ENCODE measurements at places on chromosomes 12 and 14.

DNA sequence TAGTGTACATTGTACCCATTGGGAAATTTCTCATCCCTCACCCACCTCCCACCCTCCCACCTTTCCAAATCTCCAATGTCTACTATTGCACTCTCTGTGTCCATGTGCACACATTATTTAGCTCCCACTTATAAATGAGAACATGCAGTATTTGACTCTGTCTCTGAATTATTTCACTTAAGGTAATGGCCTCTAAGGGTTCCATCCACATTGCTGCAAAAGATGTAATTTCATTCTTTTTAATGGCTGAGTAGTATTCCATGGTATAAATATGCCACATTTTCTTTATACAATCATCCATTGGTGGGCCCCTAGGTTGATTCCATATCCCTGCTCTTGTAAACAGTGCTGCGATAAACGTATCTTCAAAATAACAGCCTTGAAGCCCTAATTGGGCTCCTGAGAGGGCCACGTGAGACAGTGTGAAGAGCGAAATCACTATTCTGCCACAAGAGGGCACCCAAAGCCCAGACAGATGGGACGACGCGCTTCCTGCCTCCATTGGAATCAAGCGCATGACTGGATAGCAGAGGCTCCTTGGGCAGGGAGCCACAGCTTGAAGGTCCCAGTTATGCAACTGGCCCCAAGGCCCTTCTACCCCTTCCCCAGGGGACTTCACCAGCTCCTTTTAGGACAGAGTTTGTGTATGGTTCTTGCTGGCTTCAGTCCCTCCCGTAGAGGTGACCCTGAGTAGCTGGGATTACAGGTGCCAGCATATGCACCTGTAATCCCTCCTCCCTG is 21.3 kb upstream of the CD27 start:
- peak; percentile 54 for DNase-seq

DNA sequence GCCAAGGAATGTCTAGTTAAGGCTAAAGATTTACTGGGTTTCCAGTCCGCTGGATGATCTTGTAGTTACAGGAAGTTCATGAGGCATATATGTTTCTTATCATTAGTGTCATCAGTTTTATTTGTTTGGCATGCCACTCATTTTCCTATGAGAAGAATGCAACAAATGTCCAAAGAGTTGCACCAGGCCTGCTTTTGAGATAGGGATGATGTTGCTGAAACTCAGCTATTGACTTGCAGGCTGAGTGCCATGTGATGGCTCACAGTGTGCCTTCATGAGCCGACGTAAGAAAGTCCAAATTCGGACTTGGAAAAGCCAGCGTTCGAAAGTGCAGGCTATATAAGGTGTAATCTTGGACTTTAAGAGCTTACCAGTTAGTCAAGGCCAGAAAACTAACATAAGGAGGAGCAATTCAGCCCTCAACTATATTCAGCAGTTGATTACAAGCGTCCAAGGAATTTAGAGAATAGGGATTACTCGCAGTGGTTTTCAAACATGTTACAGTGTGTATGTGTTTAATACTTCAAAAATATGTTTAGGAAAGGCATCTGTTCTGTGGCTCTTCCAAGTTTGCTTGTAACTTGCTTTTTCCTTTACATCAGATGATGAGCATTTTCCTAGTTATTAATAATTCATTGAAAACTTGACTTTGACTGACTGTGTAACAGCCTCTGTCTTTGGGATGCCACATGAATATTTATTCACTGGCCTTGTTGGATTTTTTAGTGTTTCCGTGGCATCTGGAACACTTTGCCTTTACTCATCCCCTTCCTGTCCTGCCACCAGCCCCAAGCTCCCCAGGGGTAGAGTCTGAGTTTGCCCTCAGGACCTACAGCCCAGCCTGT is 101.3 kb downstream of the LGMN start:
- no peak for DNase-seq

DNA sequence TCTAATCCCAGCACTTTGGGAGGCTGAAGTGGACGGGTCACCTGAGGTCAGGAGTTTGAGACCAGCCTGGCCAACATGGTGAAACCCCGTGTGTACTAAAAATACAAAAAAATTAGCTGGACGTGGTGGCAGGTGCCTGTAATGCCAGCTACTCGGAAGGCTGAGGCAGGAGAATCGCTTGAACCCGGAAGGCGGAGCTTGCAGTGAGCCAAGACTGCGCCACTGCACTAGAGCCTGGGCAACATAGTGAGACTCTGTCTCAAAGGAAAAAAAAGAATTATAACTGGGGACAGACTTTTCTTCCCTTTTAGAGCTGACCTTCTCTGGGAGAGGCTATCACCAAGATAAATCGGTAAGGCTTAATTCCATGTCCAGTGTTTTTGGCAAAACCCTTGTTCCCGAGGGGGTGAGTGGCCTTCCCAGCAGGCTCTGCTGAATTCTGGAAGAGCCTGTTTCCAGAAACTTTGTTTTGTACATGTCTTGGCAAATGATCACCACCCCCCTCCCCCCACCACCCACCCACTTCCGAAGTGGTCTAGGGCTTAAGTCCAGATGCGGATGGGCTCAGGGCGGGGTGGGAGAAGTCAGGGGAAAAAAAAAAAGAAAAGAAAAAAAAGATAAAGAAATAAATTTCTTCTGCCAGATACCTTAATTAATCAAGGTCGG is 32.3 kb upstream of the DEGS2 start:
- DNase-seq, result no peak

DNA sequence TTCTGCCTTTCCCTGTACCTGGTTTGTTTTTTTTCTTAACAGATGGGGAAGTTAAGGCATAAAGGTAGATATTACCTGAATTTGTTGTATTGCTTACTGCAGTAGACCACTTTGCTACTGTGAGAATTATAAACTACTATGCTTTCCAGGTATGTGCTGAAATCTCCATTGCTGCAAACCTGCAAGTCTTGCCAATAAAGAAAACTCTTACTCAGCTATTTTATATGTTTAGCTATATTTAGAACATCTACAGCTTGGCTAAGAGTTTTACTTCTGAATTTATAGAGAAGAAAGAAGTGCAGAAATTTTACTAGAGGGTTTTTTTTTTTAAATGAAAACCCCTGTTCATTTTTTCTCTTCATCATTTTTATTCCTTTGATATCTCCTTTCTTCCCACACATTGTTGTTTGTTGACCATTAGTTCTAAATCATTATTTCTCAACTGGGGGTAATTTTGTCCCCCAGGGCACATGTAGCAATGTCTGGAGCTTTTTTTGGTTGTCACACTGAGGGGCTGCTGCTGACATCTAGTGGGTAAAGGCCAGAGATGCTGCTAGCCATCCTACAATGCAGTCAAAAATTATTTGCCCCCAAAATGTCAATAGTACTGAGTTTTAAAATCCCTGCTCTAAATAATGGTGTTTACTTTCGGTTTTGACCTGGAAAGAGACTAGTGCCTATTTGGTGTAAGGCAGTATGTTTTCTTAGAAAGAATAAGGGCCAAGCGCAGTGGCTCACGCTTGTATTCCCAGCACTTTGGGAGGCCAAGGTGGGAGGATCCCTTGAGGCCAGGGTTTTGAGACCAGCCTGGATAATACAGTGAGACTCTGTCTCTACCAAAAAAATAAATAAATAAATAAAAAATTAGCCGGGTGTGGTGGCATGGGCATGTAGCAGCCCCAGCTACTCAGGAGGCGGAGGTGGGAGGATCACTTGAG is 48.6 kb downstream of the PCNX1 start:
- no peak for DNase-seq

- DNase-seq, result no peak
Measured at GRCh38 chr12:123077298-123078119, 73.4 kb downstream of the PITPNM2 start.

GRCh38 chr12:76444408-76444984 is 96.3 kb upstream of the BBS10 start:
- DNase-seq, result no peak

DNA sequence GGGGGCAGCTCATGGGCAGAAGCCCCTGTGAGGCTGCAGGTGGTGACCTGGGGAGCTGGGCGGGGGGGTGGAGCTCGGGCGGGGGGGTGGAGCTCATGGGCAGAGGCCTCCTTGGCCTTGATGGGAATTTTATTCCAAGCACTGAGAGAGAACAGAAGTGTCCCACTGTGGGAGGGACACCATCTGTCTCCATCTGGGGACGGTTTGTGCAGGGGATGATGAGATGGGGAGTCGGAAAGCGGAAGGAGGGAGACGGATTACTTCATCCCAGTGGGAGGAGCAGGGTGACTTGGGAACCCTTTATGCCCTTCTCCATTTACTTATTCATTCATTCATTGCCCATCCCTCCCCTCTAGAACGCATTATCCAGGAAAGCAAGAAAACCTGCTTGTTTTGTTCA is 304.7 kb downstream of the ADGRD1 start:
- no peak for DNase-seq

DNA sequence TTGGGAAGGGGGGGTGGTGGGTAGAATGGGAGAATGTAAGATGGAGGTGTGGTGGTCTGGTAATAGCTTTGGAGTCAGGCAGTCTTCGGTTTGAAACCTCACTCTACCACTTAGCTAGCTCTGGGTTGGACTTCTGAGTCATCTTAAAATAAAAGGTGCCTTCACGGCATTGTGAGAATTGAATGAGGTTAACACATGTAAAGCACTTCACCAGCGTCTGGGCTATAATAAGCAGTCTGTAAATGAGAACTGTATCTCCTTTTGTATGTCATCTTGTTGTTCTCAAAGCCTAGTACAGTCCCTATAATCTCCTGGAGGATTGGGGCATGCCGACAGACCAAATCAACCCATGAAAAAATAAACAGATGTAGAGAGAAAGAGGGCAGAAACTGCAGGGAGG is 11.2 kb downstream of the C2CD5 start:
- no peak for DNase-seq

DNA sequence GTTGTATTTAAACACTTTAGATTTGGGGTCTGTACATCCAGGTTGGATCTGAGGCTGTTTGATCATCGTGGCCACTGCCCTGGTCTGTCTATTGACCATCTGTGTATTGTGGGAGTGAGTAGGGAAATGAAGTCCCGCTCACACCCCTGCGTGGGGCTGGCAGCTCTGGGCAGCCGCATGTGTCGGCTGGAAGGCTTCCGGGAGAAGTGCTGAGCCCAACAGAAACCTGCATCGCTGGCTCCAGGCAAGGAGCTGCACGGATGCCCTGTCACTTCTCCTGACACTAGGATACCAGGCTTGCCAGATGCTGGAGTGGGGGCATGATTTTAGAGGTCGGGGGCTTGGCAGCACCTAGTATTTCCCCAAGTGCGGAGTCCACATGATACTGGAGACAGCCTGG is 93.6 kb downstream of the PHETA1 start:
- DNase-seq, result no peak

DNA sequence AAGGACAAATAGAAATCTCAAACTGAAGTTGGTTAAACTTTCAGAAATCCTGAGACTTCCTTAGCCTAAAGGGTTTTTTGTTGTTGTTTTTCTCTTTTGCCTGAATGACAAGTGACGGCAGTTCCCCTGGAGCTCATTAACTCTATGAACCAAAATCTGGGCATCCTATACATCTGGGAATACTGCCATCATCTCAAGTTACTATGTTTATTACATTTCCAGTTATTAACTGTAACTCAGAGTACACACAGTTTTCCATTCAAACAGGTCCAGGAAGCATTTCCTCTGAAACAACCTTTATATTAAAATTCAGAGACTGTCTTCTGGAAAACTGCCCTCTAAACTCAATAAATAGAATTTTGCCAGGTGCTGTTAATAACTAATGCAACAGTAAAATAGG is 55.6 kb upstream of the CDKL1 start:
- no peak for DNase-seq

DNA sequence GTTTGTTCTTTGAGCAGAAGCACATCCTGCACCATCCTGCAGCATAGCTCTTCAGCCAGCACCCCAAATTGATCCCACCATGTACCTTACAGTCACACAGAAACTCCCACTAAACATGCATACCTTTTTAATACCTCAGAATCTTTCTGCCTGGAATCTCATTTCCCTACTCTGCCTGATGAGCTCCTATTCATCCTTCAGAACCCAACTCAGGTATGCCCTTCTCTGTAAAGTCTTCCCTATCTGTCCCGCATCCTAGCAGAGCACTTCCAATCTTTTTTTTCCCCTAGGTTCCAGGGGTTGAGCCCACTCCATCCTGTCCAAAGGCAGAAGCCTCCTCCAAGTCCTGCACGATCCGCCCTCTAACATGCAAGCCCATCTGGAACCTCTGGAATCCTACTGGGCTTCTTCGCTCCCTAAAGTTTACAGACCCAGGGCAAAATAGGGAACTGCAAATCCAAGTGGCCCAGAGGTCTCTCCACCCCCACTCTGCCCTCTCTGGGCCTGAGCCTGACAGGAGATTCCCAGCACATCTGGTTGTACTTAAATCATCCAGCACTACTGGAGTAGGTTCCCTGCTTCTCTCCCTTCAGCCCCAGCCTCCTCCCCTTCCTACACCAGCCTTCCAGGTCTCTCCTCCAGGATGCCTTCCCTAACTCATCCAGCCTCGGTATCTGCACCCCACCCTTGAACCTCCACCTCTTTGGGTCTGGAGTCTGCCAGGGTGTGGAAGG is 4.1 kb upstream of the FIGNL2 start:
- no peak for DNase-seq

DNA sequence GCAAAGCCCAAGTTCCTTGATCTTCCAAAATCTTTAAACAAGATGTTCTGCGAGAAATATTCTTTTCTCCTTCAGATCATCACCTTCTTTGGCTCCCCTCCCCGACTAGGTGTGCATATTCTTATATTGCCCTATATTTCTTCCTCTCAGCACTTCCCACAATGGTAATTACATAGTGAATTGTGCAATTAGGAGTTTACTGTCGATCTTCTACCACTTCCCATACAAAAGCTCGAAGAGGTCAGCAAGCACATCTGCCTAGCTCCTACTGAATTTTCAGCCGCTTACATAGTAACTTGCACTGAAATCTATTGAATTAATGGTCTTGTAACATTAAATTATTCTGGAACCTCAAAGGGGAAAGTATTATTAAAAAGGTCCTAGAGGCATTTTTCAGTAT is 16.7 kb downstream of the OSBPL8 start:
- no peak for DNase-seq

DNA sequence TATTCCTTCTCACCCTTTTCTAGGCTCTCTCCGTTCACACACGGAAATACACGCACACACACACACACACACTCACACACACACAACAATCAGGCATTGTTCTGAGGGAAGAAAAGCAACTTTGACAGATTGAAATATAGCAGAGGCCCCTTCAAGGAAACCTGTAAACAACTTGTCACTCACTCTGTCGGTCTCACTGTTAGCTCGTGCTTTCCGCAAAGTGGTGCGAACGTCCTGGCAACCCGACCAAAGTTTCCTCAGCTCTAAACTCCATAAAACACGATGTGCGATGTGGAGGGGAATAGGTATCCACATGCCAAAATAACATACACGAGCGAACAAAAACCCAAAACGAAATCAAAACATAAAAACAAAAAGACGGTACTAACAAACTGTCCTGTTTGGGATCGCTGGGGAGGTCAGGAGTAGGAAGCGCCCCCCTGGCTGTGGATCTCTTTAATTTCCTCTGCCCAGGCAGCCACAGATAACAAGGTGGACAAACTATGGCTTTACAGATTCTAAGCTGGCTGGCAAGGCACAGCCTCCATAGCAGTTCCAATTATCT is 822 bp upstream of the SOX5 start:
- DNase-seq, result no peak
